ENCODE measurements at places on chromosomes 6 and 20. TPM values are rescaled to one million over a fixed set of nuclear protein-coding genes. Genes with fewer than 3 reads are reported as not detected.

The PAX1 gene
- total RNA-seq = not detected

DNA sequence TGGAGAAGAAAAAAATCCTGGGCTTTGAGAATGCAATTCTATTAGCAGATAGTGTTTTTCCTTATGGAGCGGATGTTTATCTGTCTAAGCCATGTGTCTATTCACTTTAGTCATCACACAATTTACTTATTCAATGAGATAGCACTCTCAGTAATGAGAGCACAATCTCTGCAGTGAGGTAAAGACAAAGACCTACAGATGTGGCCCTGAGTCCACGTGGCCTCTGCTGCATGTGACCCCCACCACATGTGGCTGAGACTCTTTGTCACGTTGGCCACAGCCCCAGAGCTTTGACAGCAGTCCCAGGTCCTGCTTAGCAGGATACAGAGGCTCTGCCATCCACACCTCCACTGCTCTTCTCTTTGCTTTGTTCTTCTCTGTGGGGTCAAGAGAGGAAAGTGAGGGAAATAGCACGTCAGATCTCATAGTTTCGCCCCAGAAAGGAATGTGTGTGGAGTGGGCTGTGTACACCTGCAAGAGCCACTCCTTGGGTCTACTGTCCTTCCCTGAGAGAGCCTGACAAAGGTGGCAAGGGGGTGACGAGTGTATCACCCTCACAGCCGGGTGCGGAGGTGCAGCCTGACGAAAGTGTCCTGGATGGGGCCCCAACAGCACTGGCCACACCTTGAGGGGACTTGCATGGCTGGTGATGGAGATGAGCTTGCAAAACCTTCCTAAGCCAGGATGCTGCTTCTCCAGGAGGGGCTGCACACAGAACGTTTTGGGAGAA is 40.7 kb downstream of the ZNF831 start:
- no peak for DNase-seq

DNA sequence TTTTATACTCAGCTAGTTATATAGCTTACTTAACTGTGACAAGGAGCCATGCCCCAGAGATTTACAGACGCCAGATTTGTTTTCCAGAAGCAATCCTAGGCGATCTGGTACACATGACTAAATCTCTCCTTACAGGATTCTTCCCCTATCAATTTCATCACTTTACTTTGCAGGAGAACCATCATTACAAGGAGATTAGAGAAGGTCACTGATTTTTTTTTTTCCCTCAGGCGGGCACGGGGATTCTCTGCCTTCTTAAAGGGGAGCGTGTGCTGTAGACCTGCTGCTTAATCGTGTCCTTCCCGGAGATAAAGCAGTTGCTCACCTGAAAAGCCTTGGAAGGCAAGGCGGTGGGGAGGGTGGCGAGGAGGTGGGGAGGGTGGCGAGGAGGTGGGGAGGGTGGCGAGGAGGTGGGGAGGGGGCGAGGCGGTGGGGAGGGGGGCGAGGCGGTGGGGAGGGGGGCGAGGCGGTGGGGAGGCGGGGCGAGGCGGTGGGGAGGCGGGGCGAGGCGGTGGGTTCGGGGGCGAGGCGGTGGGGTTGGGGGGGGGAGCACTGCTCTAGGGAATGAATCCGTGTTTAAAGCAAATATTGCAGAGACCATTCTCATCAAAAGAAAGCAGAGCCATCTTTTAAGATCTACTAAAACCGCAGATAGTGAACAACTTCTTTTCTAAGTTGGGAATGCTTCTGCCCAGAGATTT is 14.3 kb upstream of the MRAP2 start:
- DNase-seq = no peak

- no peak for DNase-seq
These were observed 290.0 kb downstream of the PRL start for GRCh38 chr6:22006795-22007194.

Measured in LHCN-M2 (cell line).